Activated naive CD4-positive, alpha-beta T cell treated with anti-CD3 and anti-CD28 coated beads, Interleukin-2, amount 10 ng/mL, durations not matched to agents 5 hours and 36 hours (primary cell): ENCODE measurements at places on chromosomes 6 and 20. TPM values are rescaled to one million over a fixed set of nuclear protein-coding genes. Genes with fewer than 3 reads are reported as not detected.

The MUC22 gene
- not detected for total RNA-seq

The TP53INP2 gene
- total RNA-seq: 3.7 TPM

The HLA-DQB2 gene
- not detected for total RNA-seq

The B4GALT5 gene
- 6.0 TPM for total RNA-seq

The ZSCAN26 gene
- total RNA-seq: 10.9 TPM

The SNAI1 gene
- 0.22 TPM for total RNA-seq
